Mesothelial cell of epicardium (in vitro differentiated cells): ENCODE measurements at places on chromosomes 6 and 20.

- no peak for DNase-seq
Observed at GRCh38 chr6:36756786-36757185, 59.2 kb downstream of the RAB44 start.

GRCh38 chr6:27279513-27280063 lies 32.1 kb downstream of the PRSS16 start:
- no peak for DNase-seq

GRCh38 chr6:146028252-146028795 lies 538 bp upstream of the GRM1 start:
- DNase-seq: peak; percentile 87

DNA sequence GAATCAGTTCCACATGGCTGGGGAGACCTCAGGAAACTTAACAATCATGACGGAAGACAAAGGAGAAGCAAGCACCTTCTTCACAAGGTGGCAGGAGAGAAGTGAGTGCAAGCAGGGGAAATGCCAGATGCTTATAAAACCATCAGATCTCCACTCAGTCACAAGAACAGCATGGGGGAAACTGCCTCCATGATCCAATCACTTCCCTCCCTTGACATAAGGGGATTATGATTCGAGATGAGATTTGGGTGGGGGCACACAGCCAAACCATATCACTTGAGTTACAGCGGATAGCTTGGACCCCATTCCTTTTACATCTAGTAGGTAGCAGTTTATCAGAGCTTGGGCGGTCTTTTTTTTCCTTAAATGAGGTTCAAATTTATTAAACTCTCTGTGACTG lies 19.1 kb downstream of the AFDN start:
- no peak for DNase-seq

DNA sequence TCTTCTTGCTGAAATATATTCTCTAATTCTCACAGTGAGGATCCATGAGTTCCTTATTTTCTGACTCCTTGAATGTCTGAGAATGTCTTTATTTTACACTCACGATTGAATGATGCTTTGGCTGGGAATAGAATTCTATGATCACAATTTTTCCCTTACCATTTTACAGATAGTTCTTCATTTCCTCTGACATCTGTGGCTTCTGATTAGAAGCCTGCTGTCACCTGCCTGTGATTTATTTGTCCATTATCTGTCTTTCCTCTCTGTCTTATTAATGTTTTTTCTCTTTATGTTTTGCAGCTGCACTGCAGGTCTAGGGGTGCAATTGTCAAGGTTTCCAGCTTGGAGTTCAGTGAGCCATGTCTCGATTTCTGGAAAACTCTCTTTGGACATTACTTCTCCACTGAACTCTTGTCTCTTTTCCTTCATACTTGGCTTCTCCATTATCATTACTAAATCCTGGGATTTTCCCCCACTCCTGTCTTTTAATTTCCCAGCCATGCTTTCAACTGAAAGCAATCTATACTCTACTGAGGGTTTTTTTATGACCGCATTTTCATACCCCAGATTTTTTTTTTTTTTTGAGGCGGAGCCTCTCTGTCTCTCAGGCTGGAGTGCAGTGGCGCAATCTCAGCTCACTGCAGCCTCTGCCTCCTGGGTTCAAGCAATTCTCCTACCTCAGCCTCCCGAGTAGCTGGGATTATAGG lies 121.2 kb upstream of the PRND start:
- DNase-seq: no peak

DNA sequence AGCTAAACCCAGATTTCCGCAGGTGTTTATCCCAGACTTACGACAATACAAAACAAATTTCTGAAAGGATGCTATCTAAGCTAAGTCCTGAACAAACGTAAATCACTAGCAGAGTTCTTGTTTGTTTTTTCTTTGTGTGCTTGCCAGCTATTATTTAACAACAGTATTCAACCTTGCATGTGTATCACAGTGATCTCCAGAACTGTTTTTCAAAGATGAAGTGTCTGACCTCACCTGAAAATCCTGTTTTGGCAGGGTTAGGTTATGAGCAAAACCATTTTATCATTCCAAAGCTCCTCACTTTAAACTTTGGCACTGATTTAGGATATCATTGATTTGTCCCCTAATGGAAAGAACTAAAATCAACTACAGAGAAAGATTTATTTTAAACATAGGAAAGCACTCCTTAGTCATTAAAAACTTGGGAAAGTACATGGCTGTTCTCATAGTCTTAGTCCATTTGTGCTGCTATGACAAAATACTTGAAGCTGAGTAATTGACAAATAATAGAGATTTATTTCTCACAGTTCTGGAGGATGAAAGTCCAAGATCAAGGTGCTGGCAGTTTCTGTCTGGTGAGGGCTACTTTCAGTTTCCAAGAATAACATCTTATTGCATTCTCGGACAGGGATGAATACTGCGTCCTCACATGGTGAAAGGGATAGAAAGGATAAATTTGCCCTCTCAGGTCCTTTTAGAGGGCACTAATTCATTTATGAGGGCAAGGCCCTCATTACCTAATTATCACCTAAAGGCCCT lies 20.8 kb upstream of the BMP5 start:
- no peak for DNase-seq

DNA sequence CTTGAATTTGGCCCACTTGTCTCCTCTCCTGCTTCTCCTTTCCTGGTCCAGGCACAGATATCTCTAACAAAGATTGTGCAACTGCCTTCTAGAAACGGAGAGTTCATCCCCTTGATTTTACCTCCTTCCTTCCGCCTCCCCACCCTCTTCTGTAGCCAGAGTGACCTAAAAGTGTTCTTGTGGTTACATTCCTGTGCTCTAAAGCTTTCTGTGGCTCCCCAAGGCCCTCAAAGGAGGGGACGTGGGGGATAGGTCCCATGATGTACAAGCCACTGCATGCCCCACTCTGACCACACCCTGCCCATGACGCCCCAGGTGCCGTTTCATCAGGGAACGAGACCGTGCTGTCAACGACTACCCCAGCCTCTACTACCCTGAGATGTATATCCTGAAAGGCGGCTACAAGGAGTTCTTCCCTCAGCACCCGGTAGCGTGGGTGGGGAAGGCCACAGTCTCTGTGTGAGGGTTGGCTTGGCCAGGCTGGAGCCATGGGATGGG lies 8.2 kb downstream of the CDC25B start:
- DNase-seq: no peak

DNA sequence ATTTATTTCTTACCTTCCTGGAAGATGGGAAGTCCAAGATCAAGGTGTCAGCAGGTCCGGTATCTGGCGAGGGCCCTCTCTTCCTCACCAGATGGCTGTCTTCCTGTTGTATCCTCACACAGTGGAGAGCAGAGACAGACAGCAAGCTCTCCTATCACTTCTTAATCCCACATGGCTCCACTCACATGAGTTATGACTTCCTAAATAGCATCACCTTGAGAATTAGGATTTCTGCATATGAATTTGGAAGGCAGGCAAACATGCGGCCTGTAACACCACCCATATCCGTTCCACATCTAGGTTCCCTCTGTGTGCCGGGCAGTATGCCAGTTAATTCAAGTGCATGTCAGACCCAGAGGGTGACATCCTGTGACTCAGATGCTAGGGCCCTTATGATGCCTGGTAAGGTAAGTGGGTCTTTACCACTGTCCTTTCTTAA lies 2.1 kb downstream of the RAET1E start:
- DNase-seq: no peak

GRCh38 chr6:42200035-42200434 lies 5.3 kb upstream of the GUCA1B start:
- no peak for DNase-seq

DNA sequence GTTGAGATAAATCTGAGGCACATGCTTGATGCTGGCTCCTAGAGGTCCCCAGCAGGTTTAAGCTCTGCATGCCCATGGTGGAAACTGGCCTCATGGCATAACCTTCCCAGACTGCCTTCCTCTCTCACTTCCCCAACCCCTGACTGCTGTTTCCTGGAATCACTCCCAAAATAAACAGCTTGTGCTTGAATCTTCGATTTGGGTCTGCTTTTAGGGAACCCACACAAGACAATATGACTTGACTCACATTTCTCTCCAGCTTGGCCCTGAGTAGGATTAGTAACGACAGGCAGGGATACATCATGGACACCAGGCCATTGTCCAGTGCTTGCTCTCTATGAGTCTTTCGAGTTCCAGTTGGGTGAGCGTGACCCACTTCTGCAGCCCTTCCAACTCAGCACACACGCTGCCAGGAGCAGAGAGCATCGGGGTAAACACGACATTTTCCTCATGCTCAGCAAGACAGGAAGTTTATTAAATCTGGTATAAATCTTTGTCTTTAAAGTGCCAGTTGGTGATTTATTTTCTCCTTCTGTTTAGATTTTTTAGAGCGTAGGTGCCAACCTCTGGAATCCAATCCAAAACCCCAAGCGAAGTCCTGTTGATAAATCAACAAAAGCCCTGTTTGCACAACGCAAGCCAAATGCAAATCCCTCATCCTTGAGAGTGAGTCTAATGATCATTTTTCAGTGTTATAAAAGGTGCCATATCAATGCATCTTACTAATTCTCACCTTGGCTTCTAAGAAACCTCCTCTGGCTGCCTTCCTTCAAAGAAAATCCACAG lies 135.0 kb downstream of the FOXA2 start:
- DNase-seq: no peak

DNA sequence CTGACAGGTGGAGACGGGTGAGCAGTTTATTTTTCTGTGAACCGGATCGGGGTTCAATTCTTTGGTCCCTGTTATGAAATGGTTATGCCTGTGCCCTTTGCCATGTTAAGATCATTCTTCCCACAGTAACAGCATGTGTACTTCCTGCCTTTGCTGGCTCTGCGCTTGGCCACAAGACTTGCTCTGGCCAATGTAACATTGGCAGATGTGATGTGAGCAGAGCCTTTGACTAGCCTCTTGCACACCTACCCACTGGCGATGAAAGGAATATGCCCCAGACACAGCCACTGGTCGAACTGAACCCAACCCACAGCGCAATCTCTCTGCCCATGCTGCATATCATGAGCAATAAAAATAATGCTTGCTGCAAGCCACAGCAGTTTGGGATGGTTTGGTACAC lies 31.9 kb downstream of the JAG1 start:
- no peak for DNase-seq

DNA sequence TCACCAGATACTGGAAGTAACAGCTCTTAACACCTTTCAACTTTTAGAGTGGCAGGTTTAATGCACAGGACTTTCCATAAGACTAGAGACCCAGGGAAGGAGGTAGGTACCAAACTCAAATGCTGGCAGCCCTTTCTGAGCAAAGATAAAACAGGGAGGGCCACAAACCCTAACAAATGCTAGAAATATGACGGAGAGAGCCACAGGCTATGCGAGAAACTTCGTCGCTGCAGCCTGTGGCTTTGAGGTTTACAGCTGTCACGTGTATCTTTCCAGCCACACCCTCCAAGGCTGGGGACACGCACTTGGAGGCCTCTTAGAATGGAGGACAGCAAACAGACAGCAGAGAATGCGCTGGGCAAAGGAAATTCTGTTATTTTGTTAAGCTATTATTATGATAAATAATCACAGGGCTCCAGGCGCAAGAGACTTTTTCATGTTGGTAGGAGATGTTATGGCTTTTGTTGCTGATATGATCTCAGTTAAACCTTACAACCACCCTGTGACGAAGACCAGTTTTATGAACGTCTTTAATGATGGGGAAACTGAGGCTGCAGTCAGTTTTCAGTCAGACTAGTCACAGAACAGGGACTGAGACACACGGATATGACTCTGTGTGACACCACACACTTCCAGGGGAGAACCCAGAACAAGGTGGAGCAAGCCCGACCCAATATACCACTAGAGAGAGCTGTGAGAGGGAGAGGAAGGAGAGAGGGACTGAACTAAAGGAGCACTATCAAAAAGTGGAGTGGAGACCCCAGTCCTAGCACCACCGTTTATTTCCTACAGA lies 2.0 kb downstream of the TRAM2 start:
- DNase-seq: no peak

GRCh38 chr6:145890422-145890821 lies 73.7 kb downstream of the SHPRH start:
- DNase-seq: no peak

- DNase-seq: no peak
Observed at GRCh38 chr6:76703285-76703684, 630.8 kb upstream of the IMPG1 start.

GRCh38 chr6:44258921-44259320 lies 1.6 kb upstream of the SLC35B2 start:
- DNase-seq: no peak

DNA sequence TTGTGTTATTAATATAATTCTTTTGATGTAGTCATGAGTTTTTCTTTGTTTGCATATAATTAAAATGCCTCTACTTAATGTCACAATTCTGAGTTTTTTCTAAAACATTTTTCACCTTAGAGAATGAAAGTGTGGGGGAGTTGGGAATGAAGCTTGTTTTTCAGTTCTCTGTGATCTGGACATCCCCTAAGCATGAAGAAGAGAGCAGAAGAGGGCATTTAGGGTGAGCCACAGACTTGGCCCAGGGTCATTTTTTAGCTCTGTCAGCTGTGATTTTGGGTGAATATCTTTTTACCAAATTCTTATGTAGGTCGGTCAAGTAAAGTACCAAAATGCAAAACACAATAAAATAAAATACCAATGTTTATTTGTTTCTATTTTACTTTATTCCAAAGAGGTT lies 3.9 kb downstream of the OTOR start:
- DNase-seq: no peak

- DNase-seq: no peak
Observed at GRCh38 chr6:125827788-125828320, 37.1 kb downstream of the NCOA7 start.

DNA sequence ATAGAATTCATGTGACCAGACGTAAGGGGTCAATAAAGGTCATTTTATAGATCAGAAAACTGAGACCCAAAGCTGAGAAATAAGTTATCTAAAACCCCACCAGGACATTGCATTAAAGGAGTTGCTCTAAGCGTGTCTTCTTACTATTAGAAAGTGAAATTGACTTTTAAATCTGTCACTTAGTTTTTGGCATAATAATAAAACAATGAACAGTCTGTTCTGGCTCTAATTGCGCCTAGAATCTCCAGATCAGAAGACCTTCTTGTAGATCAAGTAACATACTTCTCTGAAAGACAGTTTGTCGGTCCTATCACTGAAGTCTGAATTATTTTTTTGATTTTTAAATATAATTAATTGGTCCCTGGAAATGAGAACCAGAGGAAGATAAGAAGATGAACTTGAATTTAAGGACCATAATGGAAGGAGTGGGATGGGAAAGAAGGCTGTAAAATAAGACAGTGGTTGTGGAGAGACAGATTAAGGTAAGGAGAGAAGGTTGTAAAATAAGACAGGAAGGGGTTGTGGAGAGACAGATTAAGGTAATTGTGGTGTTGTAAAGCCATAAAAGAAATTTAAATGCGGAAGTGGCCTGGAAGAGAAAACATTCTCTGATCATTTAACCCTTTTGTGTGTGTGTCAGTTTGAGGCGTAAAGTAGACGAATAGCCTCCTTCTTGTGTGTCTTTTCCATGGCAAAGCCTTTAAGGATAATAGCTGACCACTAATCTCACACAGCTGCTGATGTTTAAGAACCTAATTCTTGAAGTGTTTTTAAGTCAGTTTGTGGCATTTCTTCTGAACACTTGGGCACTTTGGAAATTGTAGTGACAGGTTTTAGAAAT lies 20.1 kb downstream of the TOP1 start:
- no peak for DNase-seq
